ENCODE measurements at places on chromosomes 3 and 15. TPM values are rescaled to one million over a fixed set of nuclear protein-coding genes. Genes with fewer than 3 reads are reported as not detected.

The ISLR gene
- total RNA-seq = not detected

The ECT2 gene
- total RNA-seq = 51.4 TPM

The HYAL1 gene
- total RNA-seq = 9.8 TPM

The CACNA2D2 gene
- total RNA-seq = not detected

The TMEM212 gene
- not detected for total RNA-seq

The FEZF2 gene
- total RNA-seq = not detected

The CHRFAM7A gene
- not detected for total RNA-seq

The TXNRD3 gene
- total RNA-seq = 5.5 TPM

The GOLGA8M gene
- total RNA-seq = 0.20 TPM

The LYZL4 gene
- total RNA-seq = not detected

The LRRC2 gene
- total RNA-seq = 0.64 TPM

Measured in mammary microvascular endothelial cell (primary cell).